ENCODE measurements at places on chromosomes 6 and 20. TPM values are rescaled to one million over a fixed set of nuclear protein-coding genes. Genes with fewer than 3 reads are reported as not detected.

DNA sequence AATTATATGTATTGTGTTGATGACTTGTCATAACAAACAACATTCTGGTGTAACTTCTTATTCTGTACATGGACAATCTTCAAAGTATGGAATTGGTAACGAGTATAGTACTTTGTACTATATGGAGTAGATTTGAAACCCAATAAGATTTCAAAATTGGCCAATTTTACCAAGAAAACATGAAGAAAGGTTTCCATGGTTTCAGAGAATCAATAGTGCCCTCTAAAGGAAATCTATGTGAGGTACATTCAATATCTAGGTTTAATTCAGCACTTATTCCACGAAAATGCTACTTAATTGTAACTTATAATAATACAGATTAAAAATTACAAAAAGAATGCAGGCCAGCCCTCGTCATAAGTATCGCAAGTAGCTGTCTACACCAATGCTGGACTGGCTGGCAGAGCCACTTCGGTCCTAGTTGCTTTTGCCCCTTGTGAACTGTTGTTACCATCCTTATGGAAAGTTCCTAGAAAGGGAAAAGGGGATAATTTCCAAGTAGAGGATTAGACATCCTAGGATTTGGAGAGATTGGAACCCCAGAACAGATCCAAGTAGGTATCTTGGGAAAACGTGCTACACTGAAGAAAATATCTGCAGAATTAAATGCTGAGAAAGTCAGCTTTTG, 70.9 kb downstream of the LCA5 start:
- DNase-seq = no peak

GRCh38 chr6:88374553-88374952, 208.4 kb upstream of the CNR1 start:
- no peak for DNase-seq

GRCh38 chr20:18986146-18986830, 172.7 kb downstream of the SCP2D1 start:
- DNase-seq = no peak

DNA sequence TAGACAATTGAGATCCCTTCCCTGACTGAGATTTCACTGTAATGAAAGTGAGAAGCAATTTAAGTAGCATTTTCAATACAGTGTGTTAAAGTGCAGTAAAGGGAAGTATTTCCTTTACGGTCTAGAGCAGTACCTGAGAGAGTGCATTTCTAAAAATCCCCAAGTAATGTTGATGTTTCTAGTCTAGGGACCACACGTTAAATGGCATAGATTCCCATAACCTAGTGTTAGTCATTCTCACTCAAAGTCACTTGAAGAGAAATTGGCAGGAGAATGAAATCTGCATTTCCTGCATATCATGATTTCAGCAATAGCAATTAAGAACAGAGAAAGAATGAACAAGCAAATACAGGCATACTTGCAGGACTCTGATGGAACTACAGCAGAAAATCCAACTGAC, 67.9 kb downstream of the CGA start:
- DNase-seq = no peak

DNA sequence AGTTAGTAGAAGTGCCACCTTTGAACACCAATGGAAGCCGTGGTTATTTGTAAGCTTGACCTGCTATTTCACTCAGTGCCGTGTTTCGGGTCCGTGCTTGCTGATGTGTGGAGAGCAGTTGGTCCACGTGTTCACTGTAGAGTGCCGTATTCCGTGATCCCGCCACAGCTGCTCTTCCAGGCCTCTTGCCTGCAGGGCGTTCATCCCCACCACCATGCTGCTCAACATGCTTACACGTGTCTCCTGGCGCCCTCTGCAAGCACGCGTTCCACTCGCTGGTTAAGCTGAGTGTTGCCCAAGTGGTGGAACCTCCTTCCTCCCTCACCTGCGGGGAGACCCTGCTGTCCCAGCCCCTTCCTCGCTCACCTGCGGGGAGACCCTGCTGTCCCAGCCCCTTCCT, 28.0 kb upstream of the DACT2 start:
- no peak for DNase-seq

DNA sequence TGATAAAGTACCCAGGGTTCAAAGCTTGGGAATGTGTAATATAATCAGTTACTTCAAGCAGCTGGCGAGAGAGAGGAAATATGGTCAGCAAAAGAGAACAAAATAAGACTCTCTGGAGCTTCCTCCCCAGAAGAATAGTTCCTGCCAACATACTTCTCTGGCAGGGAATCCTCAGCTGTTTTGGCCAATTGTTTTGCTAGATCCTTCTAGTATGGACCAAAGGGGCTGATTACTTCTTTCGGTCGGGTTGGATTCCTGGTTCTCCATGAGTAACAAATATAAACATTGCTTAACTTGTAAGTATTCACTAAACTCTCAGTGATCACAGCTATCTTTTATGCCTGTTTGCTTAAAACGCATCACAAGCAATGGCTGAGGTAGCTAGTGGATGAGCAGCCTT, 31.4 kb upstream of the FBXO9 start:
- no peak for DNase-seq

DNA sequence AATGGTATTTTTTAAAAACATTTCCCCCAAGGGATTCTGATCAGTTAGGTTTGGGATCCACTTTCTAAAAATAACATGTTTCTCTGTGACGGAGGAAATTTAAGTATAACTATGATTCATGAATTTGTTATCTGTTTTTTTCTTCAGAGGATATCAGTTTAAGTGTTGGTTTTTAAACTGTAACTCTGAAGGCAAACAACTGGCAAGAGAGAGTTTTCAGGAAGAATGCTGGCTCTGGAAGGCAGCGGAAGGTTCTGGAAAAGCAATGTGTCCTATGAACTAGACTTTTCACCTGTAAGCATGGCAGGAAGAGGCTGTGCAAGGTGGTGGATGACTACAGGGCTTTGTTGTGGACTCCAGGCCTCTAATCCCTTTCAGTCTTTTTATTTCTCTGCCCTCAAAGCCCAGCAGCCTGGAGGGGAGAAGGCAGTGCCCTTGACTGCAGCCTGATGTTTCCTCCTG, 153.1 kb downstream of the GMPR start:
- DNase-seq = no peak

DNA sequence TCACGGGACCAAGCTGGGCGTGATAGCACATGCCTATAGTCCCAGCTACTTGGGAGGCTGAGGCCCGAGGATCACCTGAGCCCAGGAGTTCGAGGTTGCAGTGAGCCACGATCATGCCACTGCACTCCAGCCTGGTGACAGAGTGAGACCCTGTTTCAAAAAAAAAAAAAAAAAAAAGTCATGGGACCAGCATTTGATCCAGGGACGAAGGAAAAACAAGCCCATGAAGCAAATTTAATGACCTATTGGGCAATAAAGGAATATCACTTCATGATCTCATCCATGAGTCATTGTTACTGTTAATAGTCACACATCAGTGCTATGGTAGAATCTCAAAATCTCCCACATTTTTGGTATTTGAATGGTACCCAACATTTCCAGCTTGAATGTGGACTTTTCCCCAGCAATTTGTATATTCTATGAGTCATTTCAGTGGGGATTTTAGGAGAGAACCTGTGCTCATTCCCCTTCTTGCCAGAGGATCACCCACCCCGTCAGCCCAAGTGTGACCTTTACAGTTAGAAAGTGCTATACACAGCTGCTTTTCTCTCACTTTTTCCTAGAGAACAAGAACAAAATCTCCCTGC, 8.5 kb upstream of the SOD2 start:
- DNase-seq = peak; percentile 8

GRCh38 chr6:142822842-142823241, 122.1 kb downstream of the HIVEP2 start:
- peak; percentile 35 for DNase-seq

- no peak for DNase-seq
Measured at GRCh38 chr6:27758491-27758890, 153.7 kb downstream of the OR2B2 start.

DNA sequence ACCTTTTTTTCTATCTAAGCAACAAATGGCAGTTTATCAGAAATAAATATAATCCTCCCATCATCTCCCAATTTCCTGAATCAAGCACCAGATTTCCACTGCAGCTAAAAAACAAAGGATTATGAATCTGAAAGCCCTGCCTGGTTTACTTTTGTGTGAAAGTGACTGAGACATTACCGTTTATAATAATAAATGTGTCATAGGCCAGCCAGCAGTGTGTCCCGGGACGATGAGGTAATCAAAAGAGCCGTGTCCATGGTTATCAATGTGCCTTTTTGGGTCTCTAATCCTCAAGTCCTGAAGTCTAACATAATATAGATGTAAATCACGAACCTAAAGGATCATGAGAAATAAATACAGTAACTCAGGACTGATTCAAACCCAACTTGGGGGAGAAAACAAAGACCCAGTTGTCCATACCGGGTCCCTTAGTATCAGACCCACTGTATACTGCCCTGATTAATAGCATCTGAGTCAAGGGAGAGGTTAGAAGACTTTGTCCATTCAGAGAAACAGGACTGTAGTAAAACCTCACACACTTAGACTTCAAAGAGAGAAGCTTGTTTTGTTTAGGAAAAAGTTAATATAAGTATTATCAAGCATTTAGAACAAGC, 149.1 kb downstream of the SASH1 start:
- DNase-seq = no peak

- DNase-seq = no peak
Measured at GRCh38 chr6:106347219-106347618, 13.3 kb upstream of the CRYBG1 start.

DNA sequence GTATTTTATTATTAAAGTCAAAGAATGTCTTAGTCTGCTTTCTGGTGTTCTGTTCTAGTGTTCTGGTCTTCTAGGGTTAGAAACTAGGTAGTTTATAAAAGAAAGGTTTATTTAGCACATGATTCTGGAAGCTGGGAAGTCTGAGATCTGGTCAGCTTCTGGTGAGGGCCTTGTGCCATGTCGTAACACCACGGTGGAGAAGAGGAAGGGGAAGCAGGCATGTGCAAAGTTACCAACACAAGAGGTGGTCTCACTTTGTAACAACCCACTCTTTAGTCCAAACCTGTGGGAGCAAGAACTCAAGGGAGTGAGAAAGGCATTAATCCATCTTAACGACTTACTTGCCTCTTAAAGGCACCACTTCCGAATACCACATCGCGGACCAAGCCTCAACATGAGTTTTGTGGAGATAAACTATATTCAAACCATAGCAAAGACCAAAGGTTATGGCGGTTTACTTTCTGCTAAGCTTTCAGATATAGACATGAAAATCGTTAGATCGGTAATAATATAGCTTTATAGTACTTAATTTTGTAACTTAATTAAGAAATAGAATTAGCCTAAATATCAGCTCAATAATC, 99.4 kb downstream of the NCOA3 start:
- DNase-seq = no peak

- DNase-seq = no peak
Measured at GRCh38 chr20:57786304-57786932, 76.6 kb upstream of the PMEPA1 start.

DNA sequence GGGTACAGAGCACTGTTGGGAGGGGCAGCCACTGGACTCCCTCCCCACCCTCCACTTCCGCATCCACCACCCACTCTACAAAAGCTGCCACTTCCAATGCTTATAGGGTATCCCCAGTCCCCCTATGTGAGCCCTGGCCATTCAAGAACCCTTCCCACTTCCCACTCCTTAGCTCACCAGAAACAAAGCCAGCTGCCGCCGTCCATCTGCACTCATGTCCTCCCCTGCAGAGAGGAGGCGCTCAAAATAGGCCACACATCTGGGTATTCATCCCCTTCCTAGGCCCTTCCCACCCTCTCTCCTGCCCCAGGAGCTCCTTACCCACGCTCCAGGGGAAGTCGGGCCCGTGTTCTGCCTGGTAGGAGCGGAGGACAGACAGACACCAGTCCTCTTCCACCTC, 6.5 kb upstream of the LY6G5C start:
- no peak for DNase-seq

DNA sequence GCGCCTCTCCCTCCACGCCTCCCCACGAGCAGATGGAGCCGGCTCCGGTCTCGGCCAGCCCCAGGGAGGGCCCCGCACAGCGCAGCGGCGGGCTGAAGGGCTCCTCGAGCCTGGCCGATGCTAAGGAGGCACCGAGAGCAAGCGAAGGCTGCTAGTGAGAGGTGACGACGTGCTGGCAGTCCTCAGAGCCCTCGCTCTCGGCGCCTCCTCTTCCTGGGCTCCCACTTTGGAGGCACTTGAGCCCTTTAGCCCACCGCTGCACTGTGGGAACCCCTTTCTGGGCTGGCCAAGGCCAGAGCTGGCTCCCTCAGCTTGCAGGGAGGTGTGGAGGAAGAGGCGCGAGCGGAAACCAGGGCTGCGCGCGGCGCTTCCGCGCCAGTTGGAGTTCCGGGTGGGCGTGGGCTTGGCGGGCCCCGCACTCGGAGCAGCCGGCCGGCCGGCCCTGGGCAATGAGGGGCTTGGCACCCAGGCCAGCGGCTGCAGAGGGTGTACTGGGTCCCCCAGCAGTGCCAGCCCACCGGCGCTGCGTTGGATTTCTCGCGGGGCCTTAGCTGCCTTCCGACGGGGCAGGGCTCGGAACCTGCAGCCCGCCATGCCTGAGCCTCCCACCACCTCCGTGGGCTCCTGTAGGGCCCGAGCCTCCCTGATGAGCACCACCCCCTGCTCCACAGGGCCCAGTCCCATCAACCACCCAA, 2.5 kb upstream of the TMEM14C start:
- peak; percentile 71 for DNase-seq

DNA sequence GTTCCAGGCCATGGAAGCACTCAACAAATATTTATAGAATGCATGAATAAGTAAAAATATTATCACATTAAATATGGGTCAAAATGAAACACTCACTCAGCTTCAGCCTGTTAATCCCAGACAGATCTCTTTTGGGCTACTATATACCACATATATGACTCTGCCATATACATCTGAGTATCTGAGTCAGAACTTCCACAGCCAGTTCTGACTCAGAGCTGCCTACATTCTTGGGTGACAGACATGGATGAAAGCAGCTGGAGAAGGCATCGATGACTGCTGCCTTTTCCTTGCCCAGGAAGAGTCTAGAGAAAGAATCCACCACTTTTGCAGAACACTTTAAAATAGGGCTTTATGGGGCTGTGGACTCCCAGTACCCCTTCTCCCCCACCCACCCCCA, 11.5 kb upstream of the PDYN start:
- no peak for DNase-seq

Gene TFAP2B
- not detected for total RNA-seq

Gene GSTA2
- total RNA-seq = not detected

Gene ANKRD66
- total RNA-seq = not detected

Gene SPEF1
- total RNA-seq = 0.12 TPM

Gene COL9A3
- total RNA-seq = 1.0 TPM

Gene MYCT1
- total RNA-seq = not detected

Gene RIMS4
- total RNA-seq = not detected

Gene MRAP2
- total RNA-seq = not detected

Gene PLN
- not detected for total RNA-seq

All from activated naive CD8-positive, alpha-beta T cell treated with anti-CD3 and anti-CD28 coated beads for 36 hours (primary cell).